T-helper 2 cell (primary cell): ENCODE measurements at places on chromosomes 1 and 21.

DNA sequence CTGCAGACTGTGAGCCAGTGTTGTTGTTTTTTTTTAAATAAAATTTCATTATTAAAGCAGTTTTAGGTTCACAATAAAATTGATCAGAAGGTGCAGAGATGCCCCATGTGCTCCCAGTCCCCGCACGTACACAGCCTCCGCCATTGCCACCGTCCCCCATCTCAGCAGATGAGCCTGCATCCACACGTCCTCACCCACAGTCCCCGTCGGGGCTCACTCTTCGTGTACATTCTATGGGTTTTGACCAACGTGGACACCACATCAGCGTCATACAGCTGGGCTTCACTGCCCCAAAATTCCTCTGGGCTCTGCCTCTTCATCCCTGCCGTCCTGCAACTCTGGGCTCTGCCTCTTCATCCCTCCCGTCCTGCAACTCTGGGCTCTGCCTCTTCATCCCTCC lies 11.6 kb upstream of the ARHGEF16 start:
- no peak for DNase-seq

DNA sequence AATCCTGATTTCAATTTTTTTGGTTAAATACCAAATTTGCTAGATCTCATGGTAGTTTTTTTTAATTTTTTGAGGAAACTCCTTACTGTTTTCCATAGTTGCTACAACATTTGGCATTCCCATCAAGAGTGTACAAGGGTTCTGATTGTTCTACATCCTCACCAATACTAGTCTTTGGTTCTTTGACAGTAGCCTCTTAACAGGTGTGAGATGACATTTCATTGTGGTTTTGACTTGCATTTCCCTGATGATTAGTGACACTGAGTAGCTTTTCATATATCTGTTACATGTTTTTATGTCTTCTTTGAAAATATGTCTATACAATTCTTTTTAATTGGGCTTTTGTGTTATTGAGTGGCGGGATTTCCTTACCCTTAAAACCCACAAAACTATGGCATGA lies 20.9 kb upstream of the RGS13 start:
- no peak for DNase-seq

GRCh38 chr1:220563564-220563963 lies 35.6 kb downstream of the MARK1 start:
- DNase-seq = no peak

- no peak for DNase-seq
These were observed 21.2 kb downstream of the MACO1 start for GRCh38 chr1:25451908-25452307.

GRCh38 chr1:228830185-228830953 lies 95.1 kb downstream of the RHOU start:
- no peak for DNase-seq

- DNase-seq = no peak
These were observed 1.5 kb downstream of the UBE2G2 start for GRCh38 chr21:44800103-44800502.

DNA sequence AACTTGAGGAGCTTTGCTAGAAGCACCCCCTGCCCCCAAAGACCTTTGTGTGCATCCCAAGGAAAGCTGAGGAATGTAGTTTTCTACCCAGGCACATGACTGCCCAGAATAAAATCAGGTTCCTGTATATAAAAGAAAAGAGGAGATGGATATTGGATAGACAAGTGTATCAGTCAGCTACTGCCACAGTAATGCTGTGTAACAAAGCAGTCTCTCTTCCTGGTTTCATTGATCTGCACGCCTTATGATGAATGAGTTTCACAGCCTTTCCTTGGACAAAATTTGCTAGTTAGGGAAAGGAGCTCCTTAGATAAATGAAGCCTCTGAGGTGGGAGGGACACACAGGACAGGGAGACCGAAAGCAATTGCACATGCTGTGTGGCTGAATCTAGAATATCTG lies 108.9 kb downstream of the TAS1R2 start:
- DNase-seq = no peak

DNA sequence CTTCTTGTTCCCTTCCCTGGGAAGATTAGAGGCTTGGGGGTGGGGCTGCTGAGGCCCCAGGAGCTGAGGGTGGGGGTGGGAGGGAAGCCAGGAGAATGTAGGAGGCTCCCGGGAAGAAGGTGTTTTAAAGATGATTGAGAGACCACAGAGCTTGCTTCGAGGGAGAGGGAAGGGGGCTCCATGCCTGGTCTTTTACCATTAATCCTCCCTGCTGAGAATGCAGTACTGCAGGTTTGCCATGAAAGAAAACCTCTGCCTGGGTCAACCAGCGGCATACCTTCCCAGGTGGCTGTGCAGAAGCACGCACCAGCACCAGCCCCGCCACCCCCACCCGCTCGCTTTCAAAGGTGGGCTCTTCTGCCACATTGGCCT lies 15.4 kb downstream of the ABCA4 start:
- DNase-seq = no peak

DNA sequence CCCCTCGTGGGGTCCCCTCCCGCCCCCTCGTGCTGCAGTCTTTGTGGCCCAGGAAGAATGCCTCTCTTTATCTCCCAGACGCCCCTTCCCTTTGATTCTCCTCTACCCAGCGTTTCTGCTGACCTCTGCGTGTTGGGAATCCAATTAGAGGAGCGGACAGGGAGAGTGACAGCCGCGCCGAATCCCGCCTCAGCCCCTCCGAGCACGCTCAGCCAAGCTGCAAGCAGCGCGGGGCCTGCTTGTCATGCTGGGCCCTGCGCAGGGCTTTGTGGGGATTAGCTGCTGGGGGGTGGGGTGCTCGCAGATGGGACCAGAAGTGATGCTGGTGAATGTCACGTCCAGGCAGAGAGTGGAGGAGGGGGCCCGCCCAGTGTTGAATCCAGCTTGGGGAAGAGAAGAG lies 91.1 kb downstream of the EPHB2 start:
- no peak for DNase-seq

- DNase-seq = no peak
These were observed 623 bp upstream of the BGLAP start for GRCh38 chr1:156241311-156241811.

GRCh38 chr1:227880342-227880924 lies 65.0 kb downstream of the PRSS38 start:
- no peak for DNase-seq

- DNase-seq = no peak
These were observed 156.9 kb downstream of the DHRS3 start for GRCh38 chr1:12460911-12461621.

DNA sequence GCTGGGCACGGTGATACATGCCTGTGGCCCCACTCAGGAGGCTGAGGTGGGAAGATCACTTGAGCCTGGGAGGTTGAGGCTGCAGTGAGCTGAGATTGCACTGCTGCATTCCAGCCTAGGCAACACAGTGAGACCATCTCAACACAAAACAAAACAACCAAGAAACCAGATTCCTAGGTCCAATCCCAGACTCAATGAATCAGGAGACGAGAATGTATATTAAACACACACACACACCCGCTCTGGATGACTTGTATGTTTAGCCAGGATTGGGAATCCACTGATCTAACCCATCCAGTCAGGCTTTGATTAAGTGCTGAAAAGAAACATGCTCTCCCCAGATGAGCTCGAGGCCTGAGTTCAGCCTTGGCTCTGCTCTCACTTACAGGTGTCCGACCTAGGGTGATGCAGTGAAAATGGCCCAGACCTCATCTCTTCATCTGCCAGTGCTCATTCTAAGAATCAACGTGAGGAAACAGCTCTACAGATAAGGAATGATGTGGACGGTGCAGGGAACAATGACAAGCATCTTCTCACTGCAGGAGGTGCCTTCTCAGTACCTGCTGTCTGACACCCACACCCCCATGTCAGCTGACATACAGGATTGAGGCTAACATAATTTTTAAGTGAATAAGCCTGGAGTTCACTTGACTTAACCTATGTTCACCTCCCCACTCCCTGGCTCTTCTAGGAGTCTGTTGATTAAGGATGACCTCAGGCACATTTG lies 15.3 kb upstream of the SRSF4 start:
- no peak for DNase-seq

- peak; percentile 65 for DNase-seq
These were observed 382 bp downstream of the GPBP1L1 start for GRCh38 chr1:45686015-45686287.

DNA sequence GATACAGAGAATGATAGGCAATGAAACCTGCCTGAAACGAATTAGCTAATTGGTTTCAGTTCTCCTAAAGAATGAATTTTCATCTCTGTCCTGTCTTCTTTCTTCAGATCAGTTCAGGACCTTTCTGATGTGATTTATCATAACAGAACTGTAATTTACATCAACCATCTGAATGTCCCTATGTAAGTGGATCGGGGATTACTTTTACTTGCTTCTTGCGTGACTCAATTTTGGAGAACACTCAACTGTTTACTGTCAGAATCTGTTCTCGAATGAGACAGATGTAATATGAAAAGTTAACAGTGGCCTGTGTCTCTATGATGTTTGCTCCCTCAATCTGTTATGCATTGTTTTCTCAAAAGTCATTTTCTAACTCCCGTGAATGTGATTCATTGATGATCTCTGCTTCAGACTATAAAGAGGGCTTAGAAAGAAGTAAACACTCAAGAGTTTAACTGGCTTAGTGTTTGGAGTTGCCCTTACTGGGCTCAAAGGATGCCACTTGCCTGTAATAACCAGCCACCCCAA lies 111.0 kb downstream of the GABPA start:
- DNase-seq = no peak

DNA sequence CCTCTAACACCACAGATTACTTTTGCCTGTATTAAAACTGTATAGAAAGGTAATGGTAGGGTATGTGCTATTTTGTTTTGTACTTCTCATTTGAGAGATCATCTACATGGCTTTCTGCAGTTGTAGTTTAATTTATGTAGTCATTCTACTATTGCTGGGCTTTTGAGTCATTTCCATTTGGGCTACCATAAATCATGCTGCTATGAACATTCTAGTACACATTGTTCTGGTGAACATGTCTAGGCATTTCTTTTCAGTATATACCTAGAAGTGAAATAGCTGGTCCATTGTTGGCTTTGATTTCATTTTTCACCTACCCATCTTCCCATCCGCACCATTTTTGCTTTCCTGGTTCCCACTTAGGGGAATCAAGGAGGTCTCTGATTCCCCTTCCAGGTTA lies 18.7 kb downstream of the EDN2 start:
- DNase-seq = no peak

GRCh38 chr1:118588566-118588965 lies 399.6 kb downstream of the TBX15 start:
- no peak for DNase-seq

GRCh38 chr1:167541003-167541402 lies 12.6 kb downstream of the CREG1 start:
- no peak for DNase-seq

- DNase-seq = no peak
These were observed 4.3 kb downstream of the HSF2BP start for GRCh38 chr21:43654806-43655489.

- DNase-seq = no peak
These were observed 40.4 kb upstream of the GOLT1A start for GRCh38 chr1:204254031-204254661.

GRCh38 chr1:44326024-44326701 lies 28.9 kb downstream of the ERI3 start:
- no peak for DNase-seq

DNA sequence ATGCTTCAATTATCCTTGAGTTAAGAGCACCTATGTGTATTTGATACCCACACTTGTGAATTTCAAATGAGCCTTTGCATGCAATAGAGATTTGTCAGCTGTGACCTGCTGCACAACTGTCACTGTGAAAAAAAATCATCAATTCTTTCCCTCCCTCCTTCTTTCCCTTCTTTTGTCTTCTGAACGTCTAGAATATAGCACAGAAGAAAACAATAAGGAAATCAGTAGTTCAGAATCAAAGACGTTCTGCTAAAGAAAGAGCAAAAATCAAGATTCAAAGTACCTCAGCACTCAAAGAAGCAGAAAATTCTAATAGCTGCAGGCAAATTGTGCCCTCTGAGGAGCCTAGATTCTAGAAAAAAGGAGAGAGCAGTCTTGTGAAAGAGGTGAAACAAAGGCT lies 1.7 kb upstream of the FMN2 start:
- DNase-seq = no peak

GRCh38 chr1:229841230-229841629 lies 215.2 kb downstream of the URB2 start:
- DNase-seq = no peak

DNA sequence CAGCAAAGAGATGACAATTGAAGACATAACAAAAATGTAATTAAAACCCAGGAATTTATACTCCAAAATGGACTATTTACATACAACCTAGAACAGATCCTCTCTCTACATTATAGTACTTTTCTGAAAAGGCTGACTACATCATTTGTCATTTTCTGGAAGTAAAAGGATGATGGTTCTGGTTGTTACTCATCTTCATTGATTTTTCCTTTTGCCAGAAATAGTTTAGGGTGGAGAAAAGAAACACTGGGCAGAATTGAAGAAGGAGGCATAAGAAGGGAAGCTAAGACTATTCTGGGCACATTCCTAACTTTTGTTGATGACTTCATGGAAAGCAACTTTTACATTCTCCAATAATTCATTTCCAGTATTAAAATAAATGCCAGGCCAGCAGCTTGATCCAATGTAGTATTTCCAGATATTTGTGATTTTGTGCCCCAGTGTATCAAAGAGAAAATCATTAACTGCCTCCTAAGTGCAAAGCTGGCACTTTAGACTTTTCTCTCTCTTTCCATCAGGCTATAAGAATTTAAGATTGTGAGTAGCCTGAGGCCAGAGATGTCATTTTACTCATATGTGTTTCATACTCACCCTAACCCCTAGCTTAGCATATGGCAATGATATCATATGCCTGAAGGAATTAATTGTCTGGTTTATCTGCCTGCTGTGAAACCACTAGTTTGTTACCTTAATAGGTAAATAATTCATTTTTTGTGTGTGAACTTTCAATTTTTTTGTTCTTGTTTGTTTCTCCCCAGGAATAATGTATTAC lies 369.5 kb upstream of the LYPLAL1 start:
- DNase-seq = no peak

- DNase-seq = peak; percentile 65
These were observed 38.8 kb downstream of the HLCS start for GRCh38 chr21:36927719-36928117.

DNA sequence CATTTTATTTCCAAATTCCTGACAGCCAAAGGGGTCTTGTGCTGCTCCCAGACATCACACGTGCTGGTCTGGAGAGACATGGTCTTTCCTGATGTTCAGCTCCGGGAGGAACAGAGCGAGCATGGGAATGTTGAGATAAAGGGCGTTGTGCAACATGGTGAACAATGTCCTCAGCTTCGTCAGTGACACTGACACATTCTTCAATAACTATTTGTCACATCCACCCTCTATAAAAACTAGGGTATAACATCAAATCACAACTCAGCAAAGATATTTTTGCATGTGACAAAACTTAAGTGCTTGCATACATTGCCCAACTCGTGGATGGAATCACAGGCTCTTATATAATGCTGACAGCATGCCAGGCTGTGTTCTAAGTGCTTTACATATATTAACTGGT lies 42.4 kb upstream of the GRHL3 start:
- no peak for DNase-seq

DNA sequence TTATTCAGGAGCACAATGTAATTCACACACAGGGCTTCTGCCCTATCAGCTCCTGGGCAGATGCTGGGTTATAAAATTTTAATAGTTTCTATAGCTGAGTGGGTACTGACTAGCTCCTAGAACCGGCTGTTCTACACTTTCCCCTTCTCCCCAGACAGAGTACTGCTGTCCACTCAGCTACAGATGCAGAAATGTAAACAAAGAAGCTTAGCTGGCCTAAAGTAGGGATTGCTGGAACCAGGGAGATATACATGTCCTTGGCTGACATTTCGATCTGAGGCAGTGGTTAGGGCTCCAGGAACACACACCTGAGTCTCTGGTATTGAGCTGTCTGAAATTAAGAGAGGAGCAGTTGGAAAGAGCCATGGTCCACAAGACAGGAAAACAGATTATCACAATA lies 211.5 kb upstream of the USP24 start:
- DNase-seq = no peak
